ENCODE measurements at places on chromosomes 2 and 18.
A peak's percentile ranks its signal among the peaks of the same experiment; 100 is the strongest.

GRCh38 chr18:59566533-59566971 is 130.7 kb downstream of the CCBE1 start:
- DNase-seq: no peak

GRCh38 chr2:62304429-62305417 is 108.8 kb downstream of the B3GNT2 start:
- no peak for DNase-seq

DNA sequence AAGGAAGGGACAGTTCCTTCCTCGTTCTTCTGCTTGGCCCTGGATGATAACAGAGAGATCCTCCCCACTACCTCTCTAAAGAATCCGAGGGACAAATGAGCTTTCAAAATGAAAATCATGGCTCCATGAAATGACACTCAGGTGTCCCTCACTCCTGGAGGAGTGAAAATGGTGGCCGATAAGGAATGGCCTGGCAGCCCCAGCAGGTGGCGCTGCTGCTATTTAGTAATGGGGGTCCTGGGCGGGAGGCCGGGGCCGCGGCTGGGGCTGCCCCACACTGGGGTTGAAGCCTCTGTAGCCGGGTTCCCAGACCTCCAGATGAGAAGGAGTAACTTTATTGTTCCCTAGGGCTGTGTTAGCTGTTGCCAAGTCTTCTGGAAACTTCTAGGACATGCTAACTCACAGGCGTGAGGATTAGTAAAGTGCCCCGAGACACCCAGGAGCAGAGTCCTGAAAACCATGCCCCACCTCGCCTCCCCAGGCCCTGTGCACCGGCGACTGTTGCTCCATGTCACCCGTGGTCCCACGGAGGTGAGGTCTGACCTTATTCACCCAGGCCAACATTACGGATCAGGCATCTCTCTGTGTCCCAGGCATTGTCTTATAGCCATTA is 138.0 kb downstream of the CTIF start:
- DNase-seq: peak; percentile 31

- no peak for DNase-seq
Measured at GRCh38 chr2:145905371-145905770, 1385.5 kb upstream of the ZEB2 start.

DNA sequence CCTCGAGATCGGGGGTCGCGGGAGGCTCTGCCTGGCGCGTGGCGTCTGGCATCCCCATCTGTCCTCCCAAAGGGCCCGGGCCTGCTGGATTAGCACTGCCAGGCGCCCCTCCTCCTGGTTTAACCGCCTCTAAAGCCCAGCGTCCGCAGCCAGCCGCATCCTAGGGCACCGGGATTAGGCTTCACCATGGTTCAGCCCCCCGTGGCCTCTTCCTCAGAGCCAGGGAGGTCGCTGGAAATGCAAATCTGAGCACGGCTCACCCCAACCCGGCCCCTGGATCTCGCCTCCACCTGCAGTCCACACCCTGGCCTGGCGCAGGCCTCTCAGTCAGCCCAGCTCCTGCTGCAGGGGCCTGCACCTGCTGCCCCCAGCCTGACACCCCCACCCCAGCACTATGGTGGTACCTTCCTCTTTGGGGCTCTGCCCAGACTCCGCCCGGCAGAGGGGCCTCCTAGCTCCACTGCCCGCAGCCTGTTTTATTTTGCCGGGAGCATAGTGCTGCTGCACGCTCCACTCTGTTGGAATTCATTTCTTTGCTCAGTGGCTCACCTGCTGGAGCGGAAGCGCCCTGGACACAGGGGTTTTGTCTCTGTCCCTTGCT is 13.2 kb downstream of the PRELID3A start:
- peak; percentile 36 for DNase-seq

DNA sequence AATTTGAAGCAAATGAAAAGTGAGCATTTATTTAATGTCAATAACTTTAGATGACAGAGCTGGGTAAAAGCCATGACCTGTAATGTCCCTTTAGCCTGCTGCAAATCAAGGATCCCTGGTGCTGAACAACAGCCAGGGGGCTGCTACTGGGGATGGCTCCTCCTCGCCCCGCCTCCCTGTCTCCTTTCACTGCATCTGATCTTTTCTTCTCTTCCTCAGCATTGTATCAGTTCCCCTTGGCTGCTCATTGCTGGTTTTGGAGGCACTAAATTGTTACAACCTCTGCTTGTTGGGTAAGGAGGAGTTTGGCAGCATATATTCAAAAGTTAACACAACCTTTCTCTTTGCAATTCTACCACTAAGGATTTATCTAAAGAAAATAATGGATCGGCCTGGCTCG is 236.3 kb upstream of the ID2 start:
- no peak for DNase-seq

DNA sequence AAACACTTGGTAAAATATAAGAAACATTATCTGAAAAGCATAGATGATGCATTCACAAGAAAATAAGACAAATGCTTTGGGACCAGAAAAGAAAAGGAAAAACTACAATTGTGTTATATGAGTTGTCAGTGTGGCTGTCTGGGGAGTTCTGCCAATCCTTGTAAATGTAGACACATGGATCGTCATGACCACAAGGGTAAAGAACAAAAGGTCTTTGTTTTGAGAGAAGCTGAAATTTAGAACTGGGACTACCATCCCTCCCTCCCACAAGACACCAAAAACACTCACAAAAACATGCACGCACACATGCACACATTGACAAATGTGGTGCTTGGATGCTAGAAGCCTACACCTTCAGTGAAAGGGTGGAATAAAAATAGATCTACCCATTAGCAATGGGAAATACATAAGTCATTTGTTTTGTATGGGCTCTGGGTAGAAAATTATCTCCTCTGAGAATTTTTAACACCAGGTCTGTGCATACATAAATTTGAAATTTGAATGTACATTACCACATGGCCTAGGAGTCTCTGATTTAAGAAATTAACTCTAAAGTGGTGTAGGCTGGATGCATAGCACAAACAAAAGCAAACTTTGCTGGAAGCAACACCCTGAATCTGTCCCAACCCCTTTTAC is 266.2 kb upstream of the SLC39A10 start:
- DNase-seq: no peak

GRCh38 chr18:31503011-31503410 is 5.0 kb downstream of the DSG2 start:
- no peak for DNase-seq

GRCh38 chr2:232438951-232439757 is 16.8 kb upstream of the ALPI start:
- DNase-seq: no peak

GRCh38 chr2:186903216-186903615 is 54.2 kb upstream of the ZSWIM2 start:
- DNase-seq: no peak

DNA sequence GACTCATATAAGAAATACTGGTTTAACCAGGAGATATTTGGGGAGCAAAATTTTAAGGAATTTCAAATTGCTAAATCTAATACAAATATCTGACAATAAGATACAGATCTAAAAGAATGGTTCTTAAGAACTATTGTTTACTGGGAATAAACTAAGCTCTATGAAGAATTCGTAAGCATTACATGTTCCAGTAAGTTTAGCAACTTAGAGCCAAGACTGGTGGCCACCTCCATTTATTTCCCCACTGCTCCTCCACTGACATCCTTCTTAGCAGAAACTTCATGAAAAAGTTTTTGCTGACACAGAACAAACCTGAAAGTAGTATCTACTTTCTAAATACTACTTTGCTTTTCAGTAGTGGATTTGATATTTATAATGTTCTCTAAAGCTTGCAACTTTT is 83.0 kb downstream of the ACSL3 start:
- DNase-seq: no peak

DNA sequence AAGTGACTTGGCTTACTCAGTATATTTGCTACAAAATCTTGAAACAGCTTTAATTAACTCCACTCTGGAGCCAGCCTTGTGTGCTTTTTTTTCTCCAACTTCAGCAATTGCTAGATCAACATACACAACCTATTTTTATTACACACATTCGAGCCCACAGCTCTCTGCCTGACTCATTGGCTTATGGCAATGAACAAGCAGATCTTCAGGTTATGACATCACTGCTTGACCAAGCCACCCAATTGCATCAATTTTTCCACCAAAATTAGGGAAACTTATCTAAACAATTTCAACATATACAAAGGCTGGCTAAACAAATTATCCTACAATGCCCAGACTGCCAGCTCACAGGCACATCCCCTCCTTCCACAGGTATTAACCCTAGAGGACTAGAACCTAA is 39.6 kb upstream of the PDK1 start:
- no peak for DNase-seq

- DNase-seq: no peak
Measured at GRCh38 chr2:68230241-68231060, 21.9 kb downstream of the PPP3R1 start.

GRCh38 chr2:8954990-8955389 is 48.5 kb downstream of the MBOAT2 start:
- no peak for DNase-seq

- peak; percentile 35 for DNase-seq
Measured at GRCh38 chr2:66574701-66575624, 140.0 kb downstream of the MEIS1 start.

- DNase-seq: no peak
Measured at GRCh38 chr2:227759411-227760118, 13.9 kb downstream of the SCYGR8 start.

- DNase-seq: no peak
Measured at GRCh38 chr18:10536280-10536679, 10.5 kb downstream of the NAPG start.

DNA sequence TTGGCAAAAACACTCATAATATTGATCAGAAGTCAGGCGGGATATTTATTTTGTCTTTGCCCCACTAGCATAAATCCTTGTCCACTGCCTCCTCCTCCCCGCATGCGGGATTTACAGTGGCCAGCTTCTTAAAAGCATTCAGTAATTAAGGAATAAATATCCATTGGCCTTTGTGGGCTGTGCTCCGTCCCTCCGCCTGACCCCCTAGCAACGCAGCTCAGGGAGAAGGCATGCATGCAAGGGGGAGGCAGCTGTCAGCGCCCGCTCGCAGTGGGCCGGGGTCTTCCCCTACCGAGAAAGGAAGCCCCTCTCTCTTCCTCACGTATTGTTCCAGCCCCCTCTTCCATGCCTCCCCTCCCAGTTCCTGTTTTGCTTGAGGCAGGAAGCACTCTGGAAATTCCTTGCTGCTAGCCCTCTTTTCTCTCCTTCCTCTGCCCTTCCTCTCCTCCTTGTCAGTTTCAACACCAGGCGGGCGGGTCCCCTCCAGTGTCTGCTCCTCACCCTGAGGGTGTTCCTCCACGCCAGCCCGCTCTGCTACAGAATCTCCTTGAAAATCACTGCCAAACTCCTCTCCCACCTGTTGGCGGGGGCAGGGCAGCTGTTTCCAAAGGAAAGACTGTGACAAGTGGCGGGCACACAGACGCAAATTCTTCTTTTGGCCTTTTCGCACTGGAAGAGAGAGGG is 60.1 kb downstream of the GBX2 start:
- DNase-seq: no peak

GRCh38 chr2:179104736-179105135 is 54.8 kb upstream of the CCDC141 start:
- DNase-seq: no peak

GRCh38 chr2:124585277-124585676 is 560.2 kb downstream of the CNTNAP5 start:
- DNase-seq: no peak

- no peak for DNase-seq
Measured at GRCh38 chr2:69742322-69742952, 503 bp downstream of the ANXA4 start.

DNA sequence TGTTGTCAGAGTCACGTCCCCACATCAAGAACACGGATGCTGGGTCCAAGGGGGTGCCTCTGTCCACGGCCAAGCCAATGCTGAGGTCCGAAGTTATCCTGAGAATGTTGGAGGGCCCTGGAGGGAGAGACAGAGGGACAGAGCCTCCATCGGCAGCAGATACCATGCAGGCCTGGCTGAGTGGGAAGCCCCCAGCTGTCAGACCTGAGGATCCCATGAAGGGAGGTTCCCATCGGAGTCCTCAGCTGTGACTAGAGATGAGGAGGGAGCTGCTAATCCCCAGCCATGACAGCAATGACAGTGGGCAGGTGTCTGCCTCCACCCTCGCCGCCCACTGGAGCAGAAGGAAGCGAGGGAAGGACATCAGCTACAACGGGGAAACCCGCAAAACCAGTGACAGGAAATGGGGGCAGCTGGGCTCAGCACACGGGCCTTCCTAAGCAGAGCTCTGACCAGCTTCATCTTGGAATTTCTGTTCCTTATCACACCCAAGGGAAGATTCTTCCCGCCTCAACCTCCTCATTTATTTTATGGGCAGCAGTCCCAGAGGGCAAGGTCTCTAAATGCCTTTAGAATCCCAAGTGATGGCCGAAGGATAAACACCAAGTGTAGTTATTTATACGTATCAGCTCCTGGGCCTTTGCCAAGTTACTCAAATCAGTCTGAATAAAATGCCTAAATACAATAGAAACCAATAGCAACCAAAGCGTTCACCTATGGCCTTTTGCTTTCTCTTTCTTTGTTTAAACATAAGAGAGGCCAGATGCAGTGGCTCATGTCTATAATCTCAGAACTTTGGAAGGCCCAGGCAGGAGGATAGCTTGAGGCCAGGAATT is 32.2 kb downstream of the FAM178B start:
- no peak for DNase-seq

DNA sequence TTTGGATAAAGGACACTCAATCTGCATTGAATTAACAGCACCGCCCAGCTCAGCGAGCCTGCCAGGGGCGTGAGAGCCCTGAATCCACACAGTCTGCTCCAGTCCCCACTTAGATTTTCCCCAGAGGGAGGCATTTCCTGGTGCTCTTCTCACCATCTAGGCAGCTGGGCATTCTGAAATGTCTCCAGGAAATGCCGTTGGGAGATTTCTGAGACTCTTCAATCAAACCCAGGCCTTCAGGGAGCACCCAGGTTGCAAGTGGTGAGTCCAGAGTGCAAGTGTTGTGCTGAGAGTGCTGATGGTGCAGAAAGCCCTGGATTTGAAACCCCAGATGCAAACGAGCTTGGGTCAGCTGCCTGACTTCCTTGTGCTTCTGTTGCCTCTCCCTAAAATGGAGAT is 23.4 kb upstream of the TMEM37 start:
- DNase-seq: no peak

- DNase-seq: no peak
Measured at GRCh38 chr2:120396013-120396860, 50.3 kb downstream of the INHBB start.

GRCh38 chr2:386406-387103 is 98.7 kb upstream of the ALKAL2 start:
- DNase-seq: no peak

DNA sequence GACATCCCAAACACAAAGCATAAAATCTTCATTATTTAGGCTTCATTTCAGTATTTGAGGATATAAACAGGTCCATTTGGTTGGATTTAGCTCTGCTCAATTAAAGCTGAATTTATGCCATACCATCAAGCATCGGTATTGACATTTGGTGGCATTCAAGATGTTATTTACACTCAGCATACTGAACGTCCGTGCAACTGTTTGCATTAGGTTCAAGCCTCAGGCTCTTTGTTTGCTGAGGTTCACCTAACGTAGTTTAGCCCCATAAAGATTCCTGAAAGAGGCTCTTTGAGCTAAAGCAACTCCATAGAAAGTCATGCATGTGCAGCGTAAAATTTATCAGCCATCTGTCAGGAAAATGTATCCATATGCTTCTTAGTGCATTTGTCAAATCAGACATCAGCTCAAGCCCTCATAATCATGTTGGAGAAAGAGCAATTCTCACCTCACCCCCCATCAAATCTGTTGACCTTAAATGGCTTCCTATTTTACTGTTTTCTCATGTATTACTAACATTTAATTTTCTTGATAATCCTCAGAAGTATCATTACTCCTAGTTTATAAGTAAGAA is 366.9 kb downstream of the EPHA4 start:
- no peak for DNase-seq

GRCh38 chr2:182372661-182373060 is 54.2 kb downstream of the PDE1A start:
- DNase-seq: no peak
